Urinary bladder (tissue), 4 donors: ENCODE measurements at places on chromosomes 5 and 9.

- no peak for DNase-seq
Observed at GRCh38 chr9:32672469-32672868, 37.0 kb upstream of the TAF1L start.

- DNase-seq: no peak
Observed at GRCh38 chr9:96299823-96300222, 2.2 kb downstream of the HSD17B3 start.

- DNase-seq: no peak
Observed at GRCh38 chr9:99201603-99202002, 20.1 kb downstream of the ALG2 start.

- no peak for DNase-seq
Observed at GRCh38 chr5:87924436-87924835, 344.2 kb downstream of the TMEM161B start.

DNA sequence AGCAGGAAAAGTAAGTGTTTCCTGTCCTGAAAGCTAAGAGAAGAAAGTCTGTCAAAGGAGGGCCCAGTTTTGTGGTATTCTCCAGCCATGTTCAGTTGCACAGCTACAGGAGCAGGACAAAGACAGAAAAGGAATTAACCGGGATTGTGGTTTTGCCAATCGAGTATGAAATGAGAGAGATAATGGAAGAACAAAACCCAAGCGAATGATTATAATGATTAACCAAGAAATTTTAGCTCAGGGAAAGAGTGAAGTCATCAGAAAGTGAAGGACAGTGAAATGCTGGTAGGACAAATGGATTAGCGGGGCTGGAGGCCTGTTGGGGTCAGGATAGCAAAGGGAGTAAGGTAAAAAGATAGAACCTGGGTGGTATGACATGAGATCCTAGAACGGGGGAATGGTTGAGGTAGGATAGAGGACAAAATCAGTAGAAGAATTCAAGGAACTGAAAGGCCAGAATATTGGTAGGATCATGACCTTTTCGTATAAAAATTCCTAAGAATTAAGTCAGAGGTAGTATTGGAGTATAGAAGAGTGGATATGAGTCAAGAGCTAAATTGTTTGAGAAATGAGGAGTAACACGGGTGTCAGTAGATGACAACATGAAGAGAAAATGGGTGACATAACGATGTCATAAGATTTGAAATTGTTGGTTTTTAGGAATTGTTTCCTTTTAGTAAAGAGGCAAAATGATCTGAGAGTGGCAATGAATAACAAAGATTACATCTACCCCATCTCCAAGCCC lies 52.8 kb downstream of the DIAPH1 start:
- DNase-seq: no peak

DNA sequence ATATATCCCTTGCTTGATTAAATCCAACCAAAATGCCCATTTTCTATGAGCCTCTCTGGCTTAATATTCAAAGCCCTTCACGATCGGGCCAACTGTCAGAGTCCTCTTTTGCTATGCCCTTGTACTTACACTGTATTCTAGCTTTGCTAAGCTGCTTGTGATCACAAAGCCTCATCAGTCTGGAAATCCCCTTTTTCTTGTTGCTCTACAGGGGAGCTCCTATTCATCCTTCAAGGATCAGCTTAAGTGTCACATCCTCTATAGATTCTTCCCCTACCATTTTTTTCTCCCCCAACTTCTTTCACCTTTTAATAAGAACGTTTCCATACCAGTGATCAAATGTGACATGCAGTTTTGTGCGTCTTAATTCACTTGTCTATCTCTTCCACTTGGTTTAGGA lies 450.4 kb upstream of the CHD1 start:
- DNase-seq: no peak

- DNase-seq: no peak
Observed at GRCh38 chr5:73901043-73901442, 275.0 kb downstream of the ARHGEF28 start.

- DNase-seq: no peak
Observed at GRCh38 chr5:71899865-71900342, 180.8 kb downstream of the CARTPT start.

- no peak for DNase-seq
Observed at GRCh38 chr9:221989-222776, 7.5 kb downstream of the DOCK8 start.

- no peak for DNase-seq
Observed at GRCh38 chr5:141250576-141250975, 5.4 kb downstream of the PCDHB15 start.

GRCh38 chr5:68318955-68319705 lies 103.6 kb downstream of the PIK3R1 start:
- no peak for DNase-seq

GRCh38 chr5:172106511-172107356 lies 81.3 kb downstream of the STK10 start:
- no peak for DNase-seq

- no peak for DNase-seq
Observed at GRCh38 chr5:154345255-154345952, 100.4 kb upstream of the SAP30L start.

- DNase-seq: no peak
Observed at GRCh38 chr9:16303506-16303905, 567.0 kb downstream of the BNC2 start.

DNA sequence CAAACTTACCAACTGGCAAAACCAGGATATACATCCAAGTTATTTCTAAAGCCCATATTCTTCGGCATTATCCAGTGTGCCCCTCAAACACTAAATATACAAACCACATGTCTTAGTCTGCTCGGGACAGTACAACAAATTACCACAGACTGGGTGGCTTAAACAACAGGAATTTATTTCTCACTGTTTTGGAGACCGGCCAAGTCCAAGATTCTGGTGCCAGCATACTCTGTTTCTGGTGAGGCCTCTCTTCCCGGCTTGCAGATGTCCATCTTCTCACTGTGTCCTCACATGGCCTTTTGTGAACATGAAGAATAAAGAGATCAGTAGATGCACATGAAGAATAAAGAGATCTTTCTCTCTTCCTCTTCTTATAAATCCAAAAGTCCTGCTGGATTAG lies 12.9 kb upstream of the SLCO6A1 start:
- DNase-seq: no peak

DNA sequence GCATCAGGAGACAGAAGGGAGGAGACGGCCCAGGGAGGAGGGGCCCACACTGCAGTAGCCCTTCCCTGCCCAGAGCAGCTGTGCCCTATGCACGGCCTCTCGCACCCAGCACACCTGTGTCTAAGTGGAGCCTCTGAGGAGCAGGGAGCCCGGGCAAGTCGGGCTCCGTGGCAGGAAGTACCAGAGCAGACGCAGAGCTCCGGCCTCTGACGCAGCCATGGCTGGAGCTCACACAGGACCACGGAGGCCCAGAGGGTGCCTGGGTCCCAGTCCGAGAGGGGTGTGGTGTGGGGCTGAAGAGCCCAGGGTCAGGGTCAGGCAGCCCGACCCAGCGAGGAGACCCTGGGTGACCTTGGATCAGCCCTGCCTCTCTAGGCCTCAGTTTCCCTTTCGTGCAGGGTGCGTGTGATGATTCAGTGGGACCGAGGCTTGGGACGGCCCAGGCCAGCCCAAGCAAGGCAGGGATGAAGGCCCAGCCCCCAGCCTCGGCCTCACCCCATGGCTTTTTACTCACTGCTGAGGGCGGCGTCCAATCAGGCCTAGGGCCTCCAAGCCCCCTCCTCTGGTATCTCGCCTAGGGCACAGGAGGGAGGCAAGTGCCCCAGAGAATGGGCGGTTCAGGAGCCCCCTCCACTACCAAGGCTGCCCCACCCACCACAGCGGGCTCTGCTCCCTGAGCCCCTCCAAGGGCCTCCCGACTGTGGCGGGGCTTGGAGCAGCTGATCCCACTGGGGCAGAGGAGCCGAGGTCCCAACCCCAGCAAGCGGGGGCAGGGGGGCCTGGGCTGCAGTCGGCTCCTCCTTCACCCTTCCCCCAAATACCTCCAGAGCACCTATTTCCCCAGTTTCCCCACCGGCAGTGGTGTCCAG lies 4.3 kb upstream of the AGPAT2 start:
- no peak for DNase-seq

GRCh38 chr5:21776466-21776865 lies 1076.7 kb downstream of the CDH12 start:
- no peak for DNase-seq

DNA sequence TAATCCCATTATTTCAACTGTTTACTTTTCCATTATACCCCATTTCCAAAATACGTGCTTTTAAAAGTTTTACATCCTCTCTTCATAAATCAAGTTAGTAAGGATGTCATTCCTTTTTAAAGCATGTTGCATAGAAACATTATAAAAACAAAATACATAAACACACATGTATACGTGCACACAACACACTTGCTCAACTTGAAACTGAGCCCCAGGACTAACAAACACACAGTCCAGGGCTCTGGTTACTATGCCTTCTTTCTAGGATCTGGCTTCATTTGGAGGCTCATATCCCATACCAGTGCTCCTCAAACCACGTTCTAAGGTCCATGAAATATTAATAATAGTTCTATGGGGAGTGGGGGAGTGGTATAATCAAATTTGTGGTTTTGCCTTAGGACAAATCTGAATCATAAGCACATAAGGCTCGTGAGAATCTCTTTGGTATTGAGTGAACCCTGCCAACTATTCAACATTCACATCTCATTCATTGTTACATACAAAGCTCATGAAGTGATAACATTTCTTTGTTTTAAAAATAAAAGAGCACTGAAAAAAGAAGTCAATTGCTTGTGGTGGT lies 55.2 kb downstream of the NFIB start:
- DNase-seq: no peak

DNA sequence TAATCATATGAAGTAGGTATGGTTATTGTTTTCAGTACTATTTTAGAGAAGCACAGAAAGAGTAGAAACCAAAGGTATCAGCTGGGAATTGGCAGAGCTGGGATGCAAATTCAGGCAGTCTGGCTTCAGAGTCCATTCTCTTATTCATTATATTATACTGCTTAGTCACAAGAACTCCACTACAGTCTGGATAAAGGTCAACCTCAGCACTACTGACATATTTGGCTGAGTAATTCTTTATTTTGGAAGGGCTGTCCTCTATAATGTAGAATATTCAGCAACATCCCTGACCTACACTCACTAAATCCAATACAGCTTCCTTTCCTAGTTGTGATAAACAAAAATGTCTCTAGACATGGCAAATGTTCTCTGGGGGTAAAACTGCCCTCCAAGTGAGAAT lies 37.6 kb downstream of the PTGER4 start:
- DNase-seq: no peak

GRCh38 chr5:179794171-179794570 lies 385 bp downstream of the LTC4S start:
- DNase-seq: no peak

DNA sequence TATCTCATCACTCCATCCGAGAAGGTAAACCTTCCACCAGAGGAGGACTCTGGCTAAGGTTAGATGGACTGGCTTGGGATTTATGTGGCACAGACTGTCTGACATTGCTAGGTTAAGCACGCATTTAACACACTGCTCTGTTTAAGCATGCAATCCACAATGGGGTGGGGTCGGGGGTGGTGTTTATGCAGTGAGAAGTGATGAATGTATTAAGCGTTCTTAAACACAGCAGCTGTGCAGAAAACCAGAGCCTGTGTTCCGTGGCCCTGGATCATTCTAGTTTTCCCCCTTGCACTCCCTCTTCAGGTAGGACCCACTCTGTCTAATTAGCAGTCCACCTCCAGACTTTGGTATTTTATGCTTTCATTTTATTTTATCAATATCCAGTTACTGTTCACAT lies 46.4 kb downstream of the STXBP1 start:
- DNase-seq: no peak

DNA sequence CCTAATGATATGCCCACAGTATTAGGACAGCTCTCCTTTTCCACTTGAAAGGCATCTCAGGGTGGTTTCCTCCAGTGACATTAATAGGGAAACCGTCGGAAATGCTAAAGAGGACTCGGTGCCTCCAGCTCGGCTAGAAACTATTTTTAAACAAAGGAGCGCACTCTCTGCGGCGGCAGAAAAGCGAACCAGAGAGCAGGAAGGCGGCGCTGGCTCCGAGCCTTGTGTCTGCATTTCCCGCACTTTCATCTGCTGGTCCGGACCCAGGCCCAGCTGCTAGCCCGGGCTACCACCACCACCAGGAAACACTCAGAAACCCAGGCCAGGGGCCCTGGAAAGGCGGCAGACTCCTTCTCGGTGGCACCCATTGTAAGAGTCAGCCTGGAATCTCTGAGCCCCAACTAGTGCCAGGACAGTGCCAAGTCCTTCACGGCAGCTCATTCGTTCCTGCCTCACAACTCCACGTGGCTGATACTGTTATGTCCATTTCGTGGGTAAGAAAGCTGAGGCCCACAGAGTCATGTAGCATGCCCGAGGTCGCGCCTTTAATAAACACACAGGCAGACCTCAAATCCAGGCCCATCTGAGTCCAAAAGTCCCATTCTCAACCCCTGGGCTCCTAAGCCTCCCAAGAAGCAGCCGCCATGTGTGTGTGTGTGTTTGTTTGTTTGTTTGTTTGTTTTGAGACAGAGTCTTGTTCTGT lies 73.9 kb downstream of the VAV2 start:
- no peak for DNase-seq

DNA sequence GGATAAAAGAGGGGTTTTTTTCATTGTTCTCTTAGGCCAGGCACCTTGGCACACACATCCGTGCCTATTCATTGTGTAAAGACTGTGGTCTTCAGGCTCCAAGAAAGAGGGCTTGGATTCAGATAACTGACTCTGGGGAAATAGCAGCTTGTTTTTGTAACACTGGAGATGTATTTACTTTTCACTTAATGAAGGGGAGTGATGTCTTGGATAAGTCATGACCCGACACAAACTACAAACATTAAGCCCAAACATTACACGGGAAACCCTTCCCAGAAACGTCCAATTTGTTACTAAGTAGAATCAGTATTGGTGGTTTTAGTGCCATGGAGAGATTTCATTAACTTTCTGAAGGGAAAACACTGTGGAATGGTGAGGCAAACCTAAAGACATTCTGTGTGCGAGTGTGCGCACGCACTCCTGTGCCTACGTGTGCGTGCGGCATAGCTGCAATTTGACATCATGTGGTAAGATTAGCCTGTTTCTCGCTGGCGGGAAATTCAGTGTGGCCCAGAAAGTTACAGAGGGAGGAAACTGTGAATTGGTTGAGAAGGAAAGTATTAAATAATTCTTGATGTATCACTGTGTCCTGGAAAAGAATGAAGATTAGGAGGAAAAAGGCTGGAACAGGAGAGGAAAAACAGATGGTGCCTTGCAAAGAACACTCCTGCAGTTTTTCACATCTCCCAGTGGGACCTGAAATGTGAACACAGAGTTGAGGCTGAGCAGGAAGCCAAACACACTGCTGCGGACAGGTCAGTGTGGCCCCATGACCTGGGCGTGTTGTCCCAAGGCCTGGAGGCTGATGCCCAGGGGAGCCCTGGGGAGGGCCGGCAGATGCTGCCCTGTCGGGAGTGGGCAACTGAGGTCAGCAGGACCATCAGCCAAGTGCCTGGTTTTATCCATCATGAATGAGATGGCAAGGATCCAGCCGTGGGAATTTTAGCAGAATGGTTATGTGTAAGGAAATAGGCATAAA lies 108.5 kb downstream of the GAS1 start:
- DNase-seq: no peak

- DNase-seq: no peak
Observed at GRCh38 chr5:51832934-51833470, 449.8 kb downstream of the ISL1 start.
